ENCODE measurements at places on chromosomes 6 and 20.

DNA sequence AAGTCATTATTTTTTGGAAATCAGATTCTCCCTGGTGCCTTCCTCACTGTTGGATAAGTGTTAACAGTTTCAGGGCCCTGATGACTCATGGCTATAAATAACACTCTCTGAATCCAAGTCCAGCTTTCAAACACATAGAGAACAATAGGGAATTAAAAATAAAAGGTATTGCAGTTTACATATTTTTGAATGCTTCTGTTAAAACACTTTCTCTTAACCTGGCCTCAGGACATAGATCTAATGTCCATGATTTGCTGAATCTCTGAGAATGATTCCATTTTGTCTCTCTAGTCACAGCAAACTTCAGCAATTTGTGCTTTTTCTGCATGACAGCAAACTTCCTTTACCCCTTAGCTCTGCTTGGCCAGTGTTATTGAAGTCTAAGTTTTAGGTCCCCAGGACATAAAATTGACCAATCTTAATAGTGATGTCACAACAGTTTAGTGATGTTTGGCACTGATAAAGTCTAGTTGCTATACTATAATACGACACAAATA lies 1192.4 kb upstream of the CITED2 start:
- no peak for DNase-seq

GRCh38 chr6:4280707-4281106 lies 145.3 kb upstream of the ECI2 start:
- DNase-seq, result no peak

DNA sequence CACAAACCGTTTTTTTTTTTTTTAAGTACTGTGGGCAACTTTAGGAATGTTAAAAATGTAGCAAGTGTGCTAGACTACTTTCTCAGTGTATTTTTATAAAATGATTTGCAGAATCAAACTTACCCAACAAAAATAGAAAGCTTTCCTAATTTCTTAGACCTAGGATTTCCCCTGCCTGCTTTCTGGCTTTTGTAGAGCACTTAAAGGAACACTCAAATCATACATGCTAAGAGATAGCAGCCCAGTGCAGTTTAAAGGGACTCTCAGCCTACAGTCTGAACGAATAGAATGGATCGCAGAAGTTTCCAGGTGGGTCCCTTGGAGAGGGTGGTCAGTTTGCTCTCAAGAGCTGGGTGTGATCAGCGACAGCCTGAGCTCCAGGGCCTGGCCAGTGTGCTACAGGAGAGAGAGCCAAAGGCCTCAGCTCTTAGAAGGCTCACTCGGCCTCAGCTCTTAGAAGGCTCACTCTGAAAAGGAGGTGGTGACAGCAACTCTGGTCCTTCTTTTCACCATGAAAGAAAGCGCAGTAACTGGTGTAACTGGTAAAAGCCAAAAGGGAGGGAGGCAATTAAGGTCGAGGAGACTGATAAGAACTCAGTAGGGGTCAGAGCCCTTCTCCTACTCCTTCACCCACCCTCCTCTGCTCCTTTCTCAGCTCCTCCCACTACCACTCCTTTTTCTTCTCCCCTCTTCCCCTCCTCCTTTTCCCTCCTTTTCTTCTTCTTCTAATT lies 142.4 kb downstream of the ZFP64 start:
- no peak for DNase-seq

DNA sequence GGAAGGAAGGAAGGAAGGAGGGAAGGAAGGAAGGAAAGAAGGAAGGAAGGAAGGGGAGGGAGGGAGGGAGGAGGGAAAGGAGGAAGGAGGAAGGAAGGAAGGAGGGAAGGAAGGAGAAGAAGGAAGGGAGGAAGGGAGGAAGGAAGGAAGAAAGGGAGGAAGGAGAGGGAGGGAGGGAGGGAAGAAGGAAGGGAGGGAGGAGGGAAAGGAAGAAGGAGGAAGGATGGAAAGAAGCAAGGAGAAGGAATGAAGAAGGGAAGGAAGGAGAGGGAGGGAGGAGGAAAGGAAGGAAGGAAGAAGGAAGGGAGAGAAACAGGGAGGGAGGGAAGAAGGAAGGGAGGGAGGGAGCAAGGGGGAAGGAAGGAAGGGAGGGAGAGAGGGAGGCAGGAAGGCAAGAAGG lies 204.9 kb downstream of the PHACTR1 start:
- no peak for DNase-seq

DNA sequence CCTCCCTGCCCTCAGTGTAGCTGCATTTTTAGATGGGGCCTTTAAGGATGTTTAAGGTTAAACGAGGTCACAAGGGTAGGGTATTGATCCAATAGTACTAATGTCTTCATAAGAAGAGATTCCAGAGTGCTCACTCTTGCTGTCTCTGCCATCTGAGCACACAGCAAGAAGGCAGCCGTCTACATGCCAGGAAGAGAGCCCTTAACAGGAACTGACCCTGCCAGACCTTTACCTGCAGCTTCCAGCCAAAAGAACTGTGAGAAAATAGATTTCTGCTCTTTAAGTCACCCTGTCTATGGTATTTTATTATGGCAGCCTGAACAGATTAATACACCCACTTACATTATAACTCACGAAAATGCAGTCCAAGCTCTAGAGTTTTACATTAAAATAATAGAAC lies 685.3 kb upstream of the MARCKS start:
- DNase-seq, result no peak

DNA sequence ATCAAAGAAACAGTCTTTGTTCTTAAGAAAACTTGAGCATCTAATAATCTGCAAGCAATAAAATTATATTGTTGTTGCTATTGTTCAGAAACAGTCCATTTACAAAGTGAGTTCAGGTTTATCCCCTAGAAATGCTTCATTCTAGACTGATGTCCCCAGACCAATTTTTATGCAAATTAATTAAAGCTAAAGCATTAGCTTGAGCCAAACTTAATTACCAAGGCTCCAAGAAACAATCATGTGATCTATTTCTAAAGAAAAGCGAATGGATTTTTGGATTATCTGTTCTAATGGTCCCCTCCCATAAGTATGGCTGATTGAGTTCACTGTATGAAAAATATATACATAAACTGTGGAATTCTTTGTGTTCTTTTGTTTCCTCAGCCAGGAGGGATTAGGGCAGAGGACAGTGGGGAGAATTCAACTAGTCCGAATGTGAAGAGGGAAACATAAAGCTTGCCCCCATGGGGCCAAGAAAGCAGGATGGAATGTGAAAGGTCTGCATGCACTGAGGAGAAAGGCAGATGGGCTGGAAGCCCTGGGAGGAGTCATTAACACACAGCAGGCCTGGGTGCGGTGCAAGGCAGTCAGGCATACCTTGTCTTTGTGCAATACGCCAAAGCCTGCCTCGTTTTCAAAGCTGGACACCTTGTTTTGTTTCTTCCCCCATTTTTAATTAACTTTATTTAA lies 597.1 kb downstream of the KIF16B start:
- no peak for DNase-seq

- DNase-seq, result no peak
These were observed 112.6 kb downstream of the TMEM170B start for GRCh38 chr6:11650025-11650696.

DNA sequence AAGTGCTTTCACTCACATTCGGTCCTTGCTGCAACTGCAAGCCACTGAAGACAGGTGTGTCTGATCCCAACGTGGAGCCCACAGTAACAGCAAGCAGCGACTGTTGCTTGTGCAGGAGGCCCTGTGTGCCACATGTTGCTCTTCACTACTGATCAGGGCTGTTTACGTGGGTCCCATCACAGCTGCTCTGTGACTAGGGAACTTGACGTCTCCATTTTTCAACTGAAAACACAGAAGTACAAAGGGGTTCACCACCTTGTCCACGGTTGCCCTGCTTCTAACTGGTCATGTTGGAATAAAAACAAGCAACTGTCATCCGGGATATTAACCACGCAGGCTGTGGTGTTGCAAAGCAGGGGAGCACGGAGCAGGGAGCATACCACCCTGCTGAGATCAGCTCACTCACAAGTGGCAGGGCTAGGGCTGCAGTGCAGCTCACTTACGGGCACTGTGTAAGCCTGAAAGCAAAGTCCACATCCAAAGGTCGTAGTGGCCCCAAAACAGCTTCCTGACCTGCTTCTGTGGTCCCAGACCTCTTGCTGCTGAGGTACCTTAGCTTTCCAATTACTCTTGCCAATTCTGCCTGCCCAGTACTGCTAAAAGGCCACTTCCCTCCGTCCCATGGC lies 105.8 kb upstream of the DUSP22 start:
- no peak for DNase-seq

DNA sequence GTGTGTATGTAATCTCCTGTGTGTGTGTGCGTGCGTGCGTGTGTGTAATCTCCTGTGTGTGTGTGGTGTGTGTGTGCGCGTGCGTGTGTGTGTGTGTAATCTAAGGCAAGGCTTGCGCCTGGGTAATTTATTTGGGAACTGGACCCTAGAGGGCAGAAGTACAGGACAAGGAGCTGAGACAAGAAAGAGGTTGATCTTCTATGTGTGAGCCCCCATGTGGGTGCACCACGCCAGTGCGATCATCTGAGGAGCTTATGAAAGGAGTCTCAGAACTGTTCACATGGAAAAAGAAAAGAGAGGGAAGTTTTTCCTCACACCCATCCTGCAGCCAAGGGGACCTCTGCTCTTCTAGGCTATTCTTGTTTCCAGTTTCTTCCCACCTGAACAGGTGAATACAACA lies 220.1 kb upstream of the GGTLC1 start:
- DNase-seq, result no peak

GRCh38 chr20:444117-444516 lies 18.2 kb downstream of the TBC1D20 start:
- DNase-seq, result no peak

- no peak for DNase-seq
These were observed 1.3 kb downstream of the AVP start for GRCh38 chr20:3082955-3083952.

DNA sequence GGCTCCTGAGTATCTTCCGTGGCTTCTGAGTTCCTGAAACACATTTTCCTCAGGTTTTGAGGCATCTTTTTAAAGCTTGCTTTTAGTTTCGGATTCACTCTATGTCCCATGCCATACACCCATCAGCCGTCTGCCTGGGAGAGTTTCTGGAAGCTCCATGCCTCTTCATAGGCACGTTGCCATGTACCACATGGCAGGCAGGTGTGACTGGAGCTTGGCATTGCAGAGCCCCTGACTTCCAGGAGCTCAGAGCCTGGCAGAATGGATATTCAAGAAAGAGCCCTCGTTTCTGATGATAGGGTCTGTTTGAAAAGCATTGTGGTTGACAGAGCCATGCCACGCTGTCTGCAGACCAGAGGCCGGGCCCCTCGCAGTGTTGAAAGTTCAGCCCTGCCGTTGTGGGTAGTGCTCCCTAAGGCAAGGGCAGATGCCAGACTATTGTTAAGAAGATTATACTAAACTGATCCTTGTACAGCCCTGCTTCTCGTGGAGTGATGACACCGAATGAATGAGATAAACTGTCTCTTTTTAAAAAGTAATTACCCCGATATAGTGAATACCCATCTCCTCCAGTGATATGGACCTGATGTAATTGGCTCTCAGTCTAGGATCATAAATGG lies 100.0 kb downstream of the RPP40 start:
- DNase-seq, result no peak

- DNase-seq, result no peak
These were observed 248.2 kb downstream of the DLL1 start for GRCh38 chr6:170042596-170043118.

GRCh38 chr6:44531442-44532015 lies 144.0 kb downstream of the CDC5L start:
- DNase-seq, result no peak

DNA sequence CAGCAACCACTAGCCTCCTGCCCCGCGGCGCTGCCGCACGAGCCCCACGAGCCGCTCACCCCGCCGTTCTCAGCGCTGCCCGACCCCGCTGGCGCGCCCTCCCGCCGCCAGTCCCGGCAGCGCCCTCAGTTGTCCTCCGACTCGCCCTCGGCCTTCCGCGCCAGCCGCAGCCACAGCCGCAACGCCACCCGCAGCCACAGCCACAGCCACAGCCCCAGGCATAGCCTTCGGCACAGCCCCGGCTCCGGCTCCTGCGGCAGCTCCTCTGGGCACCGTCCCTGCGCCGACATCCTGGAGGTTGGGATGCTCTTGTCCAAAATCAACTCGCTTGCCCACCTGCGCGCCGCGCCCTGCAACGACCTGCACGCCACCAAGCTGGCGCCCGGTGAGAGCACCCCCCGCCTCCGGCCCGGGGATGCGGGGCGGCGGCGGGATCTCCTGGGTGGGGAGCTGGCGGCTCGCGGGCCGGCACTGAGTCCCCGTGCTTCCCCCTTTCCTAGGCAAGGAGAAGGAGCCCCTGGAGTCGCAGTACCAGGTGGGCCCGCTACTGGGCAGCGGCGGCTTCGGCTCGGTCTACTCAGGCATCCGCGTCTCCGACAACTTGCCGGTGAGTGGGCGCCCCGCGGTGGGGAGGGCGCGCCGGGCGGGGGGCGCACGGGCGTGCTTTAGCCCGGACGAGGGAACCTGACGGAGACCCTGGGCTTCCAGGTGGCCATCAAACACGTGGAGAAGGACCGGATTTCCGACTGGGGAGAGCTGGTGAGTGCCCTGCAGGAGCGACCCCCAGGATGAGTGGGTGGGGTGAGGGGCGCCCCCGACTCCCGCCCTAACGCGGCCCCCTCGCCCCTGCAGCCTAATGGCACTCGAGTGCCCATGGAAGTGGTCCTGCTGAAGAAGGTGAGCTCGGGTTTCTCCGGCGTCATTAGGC lies 585 bp downstream of the PIM1 start:
- no peak for DNase-seq

- DNase-seq, result no peak
These were observed 671.8 kb downstream of the QKI start for GRCh38 chr6:164086076-164086887.

GRCh38 chr6:45480752-45481415 lies 103.2 kb upstream of the SUPT3H start:
- no peak for DNase-seq

- no peak for DNase-seq
These were observed 154.3 kb upstream of the RPS6KA2 start for GRCh38 chr6:166781331-166781730.

DNA sequence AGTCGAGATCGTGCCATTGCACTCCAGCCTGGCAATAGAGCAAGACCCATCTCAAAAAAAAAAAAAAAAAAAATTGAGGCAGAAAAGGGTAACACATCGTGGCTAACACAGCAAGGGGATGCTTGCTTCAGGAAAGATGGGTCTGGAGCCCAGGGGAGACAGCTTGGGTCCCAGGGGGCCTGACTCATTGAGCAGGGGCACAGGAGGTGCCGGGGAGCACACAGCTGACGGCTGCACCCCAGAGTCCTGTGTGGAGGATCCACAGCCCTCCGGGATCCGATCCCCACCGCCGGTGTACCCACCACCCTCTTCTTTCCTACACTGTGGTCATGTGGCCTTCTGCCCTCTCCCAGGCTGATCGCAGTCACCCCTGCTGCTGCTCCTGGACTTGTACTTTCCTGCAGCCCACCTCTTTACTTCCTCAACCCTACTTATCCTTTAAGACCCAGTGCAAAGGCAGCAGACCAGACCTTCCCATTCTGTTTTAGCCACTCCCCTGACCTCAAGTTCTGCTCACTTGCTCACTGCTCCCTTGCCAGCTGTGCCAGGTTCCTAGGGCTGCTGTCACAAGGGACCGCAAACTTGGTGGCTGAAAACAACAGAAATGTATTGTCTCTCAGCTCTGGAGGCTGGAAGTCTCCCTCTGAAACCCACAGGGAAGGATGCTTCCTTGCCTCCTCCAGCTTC lies 17.6 kb upstream of the EZR start:
- no peak for DNase-seq

GRCh38 chr6:108995296-108995695 lies 99.3 kb downstream of the SESN1 start:
- no peak for DNase-seq
